ENCODE measurements at places on chromosomes 3 and 15.
A peak's percentile ranks its signal among the peaks of the same experiment; 100 is the strongest.

DNA sequence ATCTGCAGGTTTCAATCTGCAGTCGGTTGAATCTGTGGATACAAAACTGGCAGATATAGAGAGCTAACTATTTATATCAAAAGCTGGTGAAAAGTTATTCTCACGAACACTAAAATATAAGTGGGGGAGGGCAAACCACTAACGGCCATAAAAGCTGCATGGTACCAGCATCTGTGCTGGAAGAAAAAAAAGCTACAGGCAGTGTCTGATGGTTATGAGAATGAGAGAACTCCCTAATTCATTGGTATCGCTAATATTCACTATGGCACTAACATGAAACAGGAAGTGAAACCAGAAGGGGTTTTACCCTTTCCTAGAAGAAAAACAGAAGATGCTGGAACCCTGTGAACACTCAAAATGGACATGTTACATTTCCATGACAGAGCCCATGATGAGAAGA, 15.9 kb downstream of the CEP70 start:
- no peak for DNase-seq

- DNase-seq, result no peak
Observed at GRCh38 chr3:195803289-195803908, 8.3 kb downstream of the MUC4 start.

DNA sequence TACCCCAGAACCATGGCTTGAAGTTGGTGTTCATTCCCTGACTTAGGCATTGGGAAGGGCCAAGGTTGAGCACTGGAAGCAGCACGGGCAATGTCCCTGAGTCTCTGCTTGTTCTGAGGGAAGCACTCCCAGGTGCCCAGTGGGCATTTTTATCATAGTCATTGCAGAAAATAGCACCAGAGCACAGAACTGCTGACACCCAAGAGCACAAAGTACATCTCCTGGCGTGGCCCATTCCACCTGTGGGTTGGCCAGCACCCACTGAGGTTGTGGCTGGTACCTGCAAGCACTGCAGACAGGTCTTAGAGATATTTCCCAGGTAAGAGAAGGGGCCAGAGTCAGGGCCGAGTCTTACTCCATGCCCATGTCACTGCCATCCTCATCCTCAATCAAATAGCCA, 28.5 kb upstream of the GCNT3 start:
- no peak for DNase-seq

DNA sequence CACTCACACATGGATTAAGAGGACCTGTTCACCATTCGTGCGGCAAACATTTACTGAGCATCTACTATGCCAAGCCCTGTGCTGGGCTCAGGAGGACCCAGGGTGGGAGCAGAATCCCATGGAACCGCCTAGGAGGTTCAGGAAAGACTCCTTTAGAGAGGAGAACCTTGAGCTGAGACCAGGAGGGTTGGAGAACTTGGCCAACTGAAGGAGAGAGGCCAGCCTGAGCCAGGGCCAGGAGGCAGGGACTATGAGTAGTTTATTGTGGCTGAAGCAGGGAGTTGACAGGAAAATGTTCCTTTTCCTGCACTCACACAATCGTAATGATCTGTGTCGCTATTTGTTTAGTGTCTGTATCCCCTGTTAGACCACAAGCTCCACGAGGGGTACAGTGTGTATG, 71.3 kb downstream of the SLC30A4 start:
- DNase-seq, result no peak

GRCh38 chr3:113161661-113162060, 49.7 kb upstream of the BOC start:
- DNase-seq, result no peak

DNA sequence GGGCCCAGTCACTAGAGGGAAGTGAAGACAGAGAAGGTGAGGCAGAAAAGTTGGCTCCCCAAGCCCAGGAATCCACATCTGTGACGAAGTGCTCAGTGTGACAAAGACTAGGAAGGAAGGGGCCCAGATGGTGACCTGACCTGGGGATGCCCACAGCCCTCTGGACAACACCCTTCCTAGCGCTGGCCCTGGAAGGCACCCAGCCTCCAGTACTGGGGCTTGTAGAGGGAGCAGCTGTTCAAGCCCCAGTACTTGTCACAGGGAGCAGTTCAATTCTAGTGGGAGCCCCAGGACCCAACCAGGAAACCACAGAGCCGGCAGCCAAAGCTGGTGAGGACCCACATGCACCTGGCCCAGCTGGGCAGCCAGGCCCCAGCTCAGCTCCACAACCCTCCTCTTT, 190.8 kb downstream of the XXYLT1 start:
- no peak for DNase-seq

- DNase-seq, result no peak
Observed at GRCh38 chr3:98519351-98519750, 3.4 kb downstream of the CLDND1 start.

DNA sequence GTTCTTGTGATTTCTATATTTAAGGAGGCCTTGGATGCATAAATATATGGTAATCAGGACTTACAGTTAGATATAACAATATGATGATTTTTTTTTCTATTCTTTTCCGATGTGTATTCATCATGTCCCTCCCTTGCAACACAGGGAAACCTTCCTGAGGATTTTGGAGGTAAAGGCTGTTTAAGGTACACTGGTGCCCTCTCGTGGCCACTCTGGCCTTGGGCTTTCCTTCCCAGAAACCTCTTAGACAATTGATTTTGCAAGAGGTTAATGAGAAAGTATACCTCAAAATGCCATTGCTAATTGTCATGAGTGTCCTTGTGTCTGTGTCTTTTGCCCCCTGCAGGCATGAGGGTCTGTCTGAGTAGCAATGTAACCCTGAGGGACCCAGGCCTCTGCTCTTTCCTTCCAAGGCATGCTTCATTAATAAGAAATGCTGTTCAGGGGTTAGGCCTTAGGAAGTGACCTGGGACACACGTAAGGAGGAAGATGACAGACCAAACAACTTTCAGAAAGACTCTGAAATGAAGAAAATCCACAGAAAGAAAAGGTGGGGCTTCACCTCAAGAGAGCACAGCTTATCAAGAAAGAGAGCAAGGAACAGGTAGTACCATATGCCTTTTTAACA, 70.3 kb upstream of the PPP2R3A start:
- no peak for DNase-seq

DNA sequence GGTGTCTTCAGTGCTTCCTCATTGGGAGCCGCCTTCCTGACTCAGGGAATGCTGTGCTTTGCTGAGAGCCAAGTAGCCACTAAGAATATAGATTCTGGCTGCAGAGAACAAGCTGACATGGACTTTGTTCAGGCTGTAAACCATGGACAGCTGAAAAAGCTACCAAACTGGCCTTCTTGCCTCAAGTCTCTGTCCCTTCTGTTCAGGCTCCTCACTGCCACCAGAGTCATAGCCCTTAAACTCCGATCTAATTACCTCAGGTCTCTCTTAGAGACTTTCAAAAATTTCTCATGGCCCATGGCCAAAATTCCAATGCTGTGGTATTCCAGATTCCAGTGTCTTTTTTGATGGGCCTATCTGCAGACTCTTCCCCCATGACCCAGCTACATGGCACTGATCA, 19.4 kb upstream of the PTX3 start:
- no peak for DNase-seq

- DNase-seq, result no peak
Observed at GRCh38 chr3:32452009-32452408, 50.6 kb downstream of the CMTM6 start.

DNA sequence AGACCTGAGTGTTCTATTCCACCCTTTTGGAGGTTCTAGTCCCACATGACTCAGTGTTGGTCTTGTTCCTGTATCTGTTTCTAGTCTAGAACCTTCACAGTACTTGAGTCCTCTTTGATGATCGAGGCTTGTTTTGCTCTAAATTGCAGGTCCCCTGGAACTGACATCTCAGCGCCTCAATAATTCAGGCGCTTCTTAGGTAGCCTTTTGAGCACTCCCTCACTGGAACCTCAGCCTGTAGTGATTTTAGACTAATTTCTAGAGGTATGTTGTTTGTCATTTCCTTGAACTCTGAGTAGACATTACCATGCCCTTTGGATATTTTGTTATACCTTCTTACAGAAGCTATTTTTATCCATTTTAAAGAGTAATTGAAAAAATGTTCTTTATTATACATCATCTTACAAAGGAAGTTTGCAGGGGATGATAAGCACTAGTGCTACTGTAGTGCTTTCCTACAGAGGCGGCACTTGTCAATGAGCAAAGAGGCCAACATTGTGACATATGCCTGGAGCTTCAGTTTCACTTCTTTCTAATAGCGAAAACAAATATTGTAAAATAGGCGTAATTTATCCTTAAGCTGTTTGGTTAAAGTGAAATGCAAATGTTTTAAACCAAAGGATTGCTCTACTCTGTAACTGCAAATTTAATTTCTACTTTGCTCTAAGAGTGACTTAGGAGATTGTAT, 75.7 kb downstream of the EFL1 start:
- no peak for DNase-seq

DNA sequence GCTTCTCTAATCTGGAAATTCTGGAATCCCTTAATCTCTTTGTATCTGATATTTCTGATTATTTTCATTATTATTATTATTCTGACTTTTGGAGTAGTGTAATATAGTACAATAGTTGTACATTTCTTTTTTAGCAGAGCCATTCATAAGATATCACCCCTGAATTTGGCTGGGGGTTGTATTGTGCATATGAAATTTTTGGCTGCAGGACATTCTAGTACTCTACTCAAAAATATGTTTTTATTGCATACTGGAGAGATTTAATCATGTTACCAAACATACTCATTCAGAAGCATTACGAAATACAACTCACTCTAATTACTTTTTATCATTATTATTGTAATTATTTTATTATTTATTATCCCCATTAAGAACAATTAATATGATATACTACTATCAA, 589.7 kb upstream of the KCNMB2 start:
- no peak for DNase-seq

DNA sequence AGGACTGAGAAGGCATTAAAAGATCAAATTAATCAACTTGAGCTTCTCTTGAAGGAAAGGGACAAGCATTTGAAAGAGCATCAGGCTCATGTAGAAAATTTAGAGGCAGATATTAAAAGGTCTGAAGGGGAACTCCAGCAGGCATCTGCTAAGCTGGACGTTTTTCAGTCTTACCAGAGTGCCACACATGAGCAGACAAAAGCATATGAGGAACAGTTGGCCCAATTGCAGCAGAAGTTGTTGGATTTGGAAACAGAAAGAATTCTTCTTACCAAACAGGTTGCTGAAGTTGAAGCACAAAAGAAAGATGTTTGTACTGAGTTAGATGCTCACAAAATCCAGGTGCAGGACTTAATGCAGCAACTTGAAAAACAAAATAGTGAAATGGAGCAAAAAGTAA, 149.7 kb upstream of the LRRFIP2 start:
- DNase-seq, result no peak

- DNase-seq, result peak; percentile 22
Observed at GRCh38 chr3:9352917-9353752, 9.7 kb upstream of the THUMPD3 start.
